ENCODE measurements at places on chromosomes 2 and 18.

DNA sequence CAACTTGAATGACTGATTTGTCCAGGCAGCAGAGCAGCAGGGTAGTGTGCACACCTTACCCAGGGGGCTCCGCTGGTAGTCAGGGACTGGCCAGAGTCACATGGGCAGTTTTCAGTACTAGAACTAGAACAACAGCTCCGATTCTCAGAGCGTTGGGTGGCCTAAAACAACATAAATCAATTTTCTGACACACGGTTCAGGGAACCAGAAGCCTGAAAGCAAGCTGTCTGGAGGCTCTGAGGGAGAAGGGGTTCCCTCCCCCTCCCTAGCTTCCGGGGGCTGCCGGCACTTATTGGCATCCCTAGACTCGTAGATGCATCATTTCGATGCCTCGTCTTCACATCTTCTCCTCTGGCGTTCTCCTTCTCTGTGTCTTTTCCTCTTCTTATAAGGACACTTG lies 13.4 kb upstream of the ITGB6 start:
- no peak for DNase-seq

- peak; percentile 65 for DNase-seq
Measured at GRCh38 chr18:52334896-52335295, 5.1 kb upstream of the DCC start.

DNA sequence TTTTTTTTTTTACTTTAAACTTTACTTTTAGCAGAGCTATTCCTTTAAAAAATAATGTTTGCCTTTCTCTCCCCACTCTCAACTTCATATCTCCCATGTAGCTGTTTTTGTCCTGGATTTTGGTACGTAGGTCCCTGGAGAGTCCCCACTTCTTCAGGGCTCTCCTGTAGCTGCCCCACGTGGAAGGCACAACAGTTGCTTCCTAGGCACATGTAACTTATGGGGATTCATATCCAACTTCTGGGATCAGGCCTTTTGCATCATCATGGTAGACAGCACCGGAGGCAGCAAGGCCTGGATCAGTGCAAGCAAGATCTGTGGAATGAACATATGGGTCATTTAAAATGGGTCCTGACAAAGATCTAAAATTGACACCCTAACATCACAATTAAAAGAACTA lies 95.7 kb downstream of the ACAA2 start:
- no peak for DNase-seq

GRCh38 chr2:240873805-240874714 lies 5.4 kb downstream of the AGXT start:
- no peak for DNase-seq

DNA sequence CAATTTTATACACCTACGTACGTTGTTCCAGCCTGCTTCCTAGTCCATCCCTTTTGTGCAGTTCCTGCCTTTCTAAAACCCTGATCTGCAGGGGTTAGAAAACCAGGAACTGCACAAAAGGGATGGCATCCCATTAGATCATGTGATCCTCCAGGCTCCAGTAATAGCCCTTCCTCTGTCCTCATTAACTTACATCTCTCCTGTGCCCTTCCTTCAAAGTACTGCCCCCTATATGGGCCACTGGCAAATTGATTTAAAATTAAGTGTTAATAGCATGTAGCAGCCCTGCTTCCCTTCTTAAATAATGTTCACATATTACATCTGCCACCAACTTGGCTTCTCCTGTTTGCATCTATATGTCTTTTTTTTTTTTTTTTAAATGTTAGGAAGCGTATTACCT lies 61.3 kb upstream of the NXPH2 start:
- DNase-seq, result no peak

DNA sequence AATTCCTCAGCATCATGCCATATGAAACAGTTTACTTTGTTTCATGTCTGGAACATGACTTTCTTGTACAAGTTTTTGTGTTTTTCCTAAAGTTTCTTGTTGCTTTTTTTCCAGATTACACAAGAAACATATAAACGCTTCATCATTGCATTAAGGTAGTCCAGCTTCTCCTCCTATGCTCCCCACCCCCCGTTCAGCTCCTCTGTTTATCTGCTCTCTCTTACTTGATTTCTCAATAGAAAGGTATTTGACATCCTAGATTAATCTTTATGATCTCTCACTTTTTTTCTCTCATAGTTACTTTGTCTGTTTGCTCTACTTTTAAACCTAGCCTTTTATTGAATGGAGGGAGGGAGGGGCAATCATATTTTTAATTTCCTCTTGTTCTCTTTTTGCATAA lies 25.4 kb downstream of the SLC40A1 start:
- DNase-seq, result peak; percentile 31

DNA sequence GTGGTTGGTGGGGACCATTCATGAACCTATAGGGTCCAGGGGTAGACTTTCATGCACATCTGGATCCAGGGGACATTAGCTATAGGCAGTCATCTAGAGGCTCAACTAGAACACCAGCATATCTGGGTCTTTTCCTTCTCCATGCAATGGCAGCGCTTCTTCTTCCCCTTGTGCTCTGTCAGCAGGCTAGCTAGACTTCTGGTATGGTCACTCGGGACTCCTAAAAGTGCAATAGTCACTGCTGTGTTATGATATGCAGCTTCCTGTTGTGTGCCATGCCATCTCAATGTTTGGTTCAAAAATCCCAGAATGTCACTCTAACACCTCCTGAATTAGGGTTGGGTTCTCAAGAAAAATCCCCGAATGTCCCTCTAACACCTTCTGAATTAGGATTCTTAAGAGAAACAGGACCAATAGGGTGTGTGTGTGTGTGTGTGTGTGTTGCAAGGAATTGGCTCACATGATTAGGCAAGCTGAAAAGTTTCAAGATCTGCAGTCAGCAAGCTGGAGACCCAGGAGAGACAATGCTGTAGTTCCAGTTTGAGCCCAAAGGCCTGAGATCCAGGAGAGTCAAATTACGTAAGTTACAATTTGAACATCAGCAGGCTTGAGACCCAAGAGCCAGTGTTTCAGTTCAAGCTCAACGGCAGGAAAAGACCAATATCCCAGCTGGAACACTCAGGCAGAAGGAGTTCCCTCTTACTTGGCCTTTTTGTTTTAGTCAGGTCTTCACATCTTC lies 97.1 kb upstream of the LTBP1 start:
- DNase-seq, result no peak

DNA sequence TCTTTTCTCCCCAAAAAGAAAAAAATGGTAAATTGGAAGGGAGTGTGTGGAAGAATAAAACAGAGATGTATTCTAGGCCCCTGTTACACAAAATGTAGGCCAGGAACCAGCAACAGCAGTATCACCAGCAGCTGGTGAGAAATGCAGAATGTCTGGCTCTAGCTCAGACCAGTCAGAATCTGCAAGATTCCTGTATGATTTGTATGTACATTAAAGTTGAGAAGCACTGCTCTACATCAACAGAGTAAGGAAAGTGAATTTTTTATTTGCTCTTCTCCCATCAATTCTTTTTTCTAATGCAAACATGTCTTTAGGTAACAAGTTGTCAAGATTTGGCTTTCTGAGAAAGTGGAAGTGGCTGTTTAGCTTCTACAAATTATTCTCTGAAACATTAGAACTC lies 235.4 kb upstream of the FANCL start:
- no peak for DNase-seq

DNA sequence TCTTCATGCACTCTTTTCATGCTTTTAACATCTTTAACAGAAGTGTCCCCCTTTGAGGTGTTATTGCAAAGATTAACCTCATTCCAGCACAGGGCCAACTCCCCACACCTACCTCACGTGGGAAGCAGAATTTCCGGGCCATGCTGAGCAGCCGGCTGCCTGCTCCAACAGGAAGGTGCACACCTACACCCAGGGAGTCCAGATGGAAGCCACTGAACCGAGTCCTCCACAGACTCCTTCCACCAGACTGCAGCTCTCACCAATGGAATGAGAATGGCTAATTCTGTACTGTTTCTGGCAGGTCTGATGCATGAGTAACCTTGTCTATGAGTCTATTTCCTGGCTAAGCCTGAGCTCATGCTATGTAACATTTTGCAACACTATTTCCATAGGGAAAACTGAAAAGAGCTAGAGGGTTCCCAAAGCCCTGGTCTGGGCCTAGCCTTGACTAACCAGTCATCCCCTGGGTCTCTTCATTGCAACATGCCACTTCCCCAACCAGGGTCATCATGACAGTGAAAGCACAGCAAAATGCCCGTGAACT lies 11.0 kb downstream of the ERFE start:
- DNase-seq, result peak; percentile 98

DNA sequence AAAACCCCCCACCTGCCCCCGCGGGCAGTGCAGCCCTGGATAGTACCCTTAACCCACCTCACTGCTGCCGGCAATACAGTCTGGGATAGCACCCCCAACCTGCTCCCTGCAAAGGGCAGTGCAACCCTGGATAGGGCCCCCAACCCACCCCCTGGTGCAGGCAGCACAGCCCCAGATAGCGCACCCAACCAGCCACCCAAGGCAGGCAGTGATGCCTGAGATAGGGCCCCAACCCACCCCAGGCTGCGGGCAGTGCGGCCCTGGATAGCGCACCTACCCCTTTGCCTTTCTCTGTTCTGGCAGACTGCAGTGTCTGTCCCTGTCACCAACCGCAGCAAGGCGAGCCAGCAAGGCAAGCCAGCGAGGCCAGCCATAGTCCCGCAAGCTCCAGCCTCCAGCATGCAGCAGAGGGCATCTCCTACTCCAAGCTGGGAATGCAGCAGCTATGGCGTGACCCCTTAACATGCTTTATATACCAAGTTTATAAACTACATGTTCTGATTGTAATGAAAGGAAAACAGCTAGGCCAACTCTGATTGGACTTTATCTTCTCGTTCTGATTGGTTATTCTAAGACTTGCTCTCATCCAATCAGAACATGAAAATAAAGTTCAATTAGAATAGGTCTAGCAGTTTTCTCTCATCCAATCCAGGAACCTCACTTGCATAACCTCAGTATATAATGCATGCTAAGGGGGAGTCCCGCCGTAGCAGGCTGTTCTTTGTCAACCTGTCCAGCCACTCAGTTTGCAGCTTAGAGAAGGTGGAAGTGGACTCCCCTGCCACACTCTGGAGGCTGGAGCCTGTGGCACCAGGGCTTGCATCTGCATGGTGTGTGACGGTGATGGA lies 34.1 kb upstream of the ANKRD62 start:
- no peak for DNase-seq

DNA sequence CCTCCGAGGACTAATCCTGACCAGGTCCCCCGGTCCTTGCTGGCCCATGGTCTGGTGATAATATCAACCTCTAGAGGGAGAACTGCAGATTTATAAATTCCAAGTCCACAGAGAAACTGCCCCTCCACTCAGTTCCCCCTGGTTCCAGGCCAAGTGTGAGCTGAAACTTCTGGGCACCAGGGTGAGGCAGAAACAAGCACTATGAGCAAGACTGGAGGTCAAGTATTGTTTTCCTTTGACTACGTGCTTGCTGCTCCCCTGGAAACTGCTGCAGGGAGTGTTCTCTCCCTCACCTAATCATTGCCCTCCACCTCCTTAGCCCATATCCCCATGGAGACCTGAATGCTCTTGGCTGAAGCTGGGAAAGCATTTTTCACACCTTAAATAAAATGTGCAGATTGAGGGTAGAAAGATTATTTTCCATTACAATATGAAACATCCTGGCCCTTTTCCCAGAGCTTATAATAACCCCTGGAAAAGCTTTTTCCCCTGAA lies 135.2 kb downstream of the RDH14 start:
- DNase-seq, result peak; percentile 39

- peak; percentile 43 for DNase-seq
Measured at GRCh38 chr2:96146153-96146880, 1.1 kb upstream of the DUSP2 start.

GRCh38 chr2:71922499-71923142 lies 225.0 kb downstream of the CYP26B1 start:
- no peak for DNase-seq

DNA sequence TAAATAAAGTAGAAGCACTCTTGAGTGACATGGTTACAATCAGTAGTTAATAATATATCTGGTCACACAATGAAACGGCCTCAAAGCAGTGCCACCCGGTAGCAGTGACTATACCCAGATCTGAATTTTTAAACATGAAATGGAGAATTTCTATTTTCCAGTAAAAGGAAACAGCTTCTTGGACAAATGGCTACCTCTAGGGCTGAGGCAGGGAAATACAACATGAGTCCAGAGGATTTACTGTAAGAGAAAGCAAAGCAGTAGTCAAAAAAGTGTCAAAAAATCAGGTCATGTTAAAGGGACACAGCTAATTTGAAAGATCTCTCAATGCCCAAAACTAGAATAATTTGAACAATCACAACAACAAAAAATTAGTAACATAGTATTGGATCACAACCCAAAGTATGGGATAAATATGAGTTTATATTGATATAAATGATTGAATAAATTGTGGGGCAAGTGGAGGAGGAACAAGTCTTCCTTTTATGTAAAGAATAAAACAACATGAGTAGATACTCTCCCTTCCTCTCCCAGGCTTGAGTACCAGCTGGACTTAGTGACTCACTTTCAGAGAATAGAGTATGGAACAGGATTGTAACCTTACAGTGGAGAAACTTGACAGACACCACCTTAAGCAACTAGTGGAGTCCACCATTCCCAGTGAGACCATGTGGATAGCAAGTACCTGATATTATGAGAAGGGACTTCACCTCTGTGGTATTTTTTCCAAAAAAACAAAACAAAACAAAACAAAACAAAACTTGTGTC lies 180.8 kb downstream of the MBD2 start:
- peak; percentile 13 for DNase-seq

DNA sequence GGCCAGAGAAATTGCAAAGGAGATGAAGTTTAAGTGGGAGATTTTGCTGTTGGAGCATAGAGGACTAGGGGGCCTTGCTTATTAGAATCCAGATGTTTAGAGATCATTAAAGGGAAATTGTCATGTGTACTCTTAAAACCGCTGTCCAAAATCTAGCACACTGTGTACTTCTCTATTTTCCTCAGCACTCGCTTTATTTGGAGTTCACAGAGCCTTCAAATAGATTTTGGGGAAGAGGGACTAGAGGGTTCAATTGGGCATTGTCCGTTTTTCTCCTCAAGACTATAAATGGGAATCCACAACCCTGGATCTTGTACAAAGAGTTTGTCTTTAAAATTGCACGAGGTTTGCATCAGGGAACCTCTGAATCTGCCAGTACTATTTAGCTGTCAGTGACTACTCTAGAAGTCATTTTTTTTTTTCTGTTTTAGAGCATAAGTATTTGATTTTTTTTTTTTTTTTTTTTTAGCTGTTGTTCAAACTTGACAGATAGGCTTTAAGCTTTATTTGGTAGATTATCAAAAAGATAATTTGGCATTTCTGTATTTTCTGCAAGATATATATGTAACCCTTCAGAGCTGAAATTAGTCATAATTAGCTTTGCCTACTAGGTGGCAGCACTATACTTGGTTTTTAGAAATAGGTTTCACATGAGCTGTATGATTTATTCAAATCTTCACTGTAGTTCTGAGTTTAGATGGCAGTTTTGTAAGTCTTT lies 14.2 kb downstream of the PMS1 start:
- DNase-seq, result peak; percentile 77

All from fibroblast of pulmonary artery (primary cell).